ENCODE measurements at places on chromosomes 7 and 10. TPM values are rescaled to one million over a fixed set of nuclear protein-coding genes. Genes with fewer than 3 reads are reported as not detected.

TMEM184A gene
- 6.6 TPM for total RNA-seq

FZD8 gene
- 2.9 TPM for total RNA-seq

ANKRD2 gene
- not detected for total RNA-seq

ASZ1 gene
- not detected for total RNA-seq

PNLIPRP3 gene
- total RNA-seq = 0.29 TPM

ADAM12 gene
- 8.6 TPM for total RNA-seq

MYL10 gene
- not detected for total RNA-seq

ASIC3 gene
- 1.3 TPM for total RNA-seq

INA gene
- total RNA-seq = not detected

PAPOLB gene
- 0.33 TPM for total RNA-seq

GRID1 gene
- 5.9 TPM for total RNA-seq

SLIT1 gene
- total RNA-seq = 0.16 TPM

C7orf33 gene
- total RNA-seq = not detected

SVOPL gene
- not detected for total RNA-seq

PIP gene
- total RNA-seq = 1.6 TPM

CTNNA3 gene
- 1.1 TPM for total RNA-seq

VPS26A gene
- total RNA-seq = 40.8 TPM

BMI1 gene
- 48.5 TPM for total RNA-seq

ETV1 gene
- 5.6 TPM for total RNA-seq

CPA2 gene
- total RNA-seq = not detected

LBX1 gene
- not detected for total RNA-seq

STK31 gene
- total RNA-seq = 1.3 TPM

GRM8 gene
- not detected for total RNA-seq

GTF2IRD1 gene
- total RNA-seq = 18.7 TPM

COBL gene
- 16.1 TPM for total RNA-seq

TMEM140 gene
- 52.8 TPM for total RNA-seq

MOGAT3 gene
- total RNA-seq = 2.6 TPM

AEBP1 gene
- 145 TPM for total RNA-seq

MICALL2 gene
- total RNA-seq = 20.0 TPM

LDB3 gene
- total RNA-seq = 1.3 TPM

FAM241B gene
- total RNA-seq = 8.5 TPM

C10orf67 gene
- total RNA-seq = not detected

FAM25C gene
- not detected for total RNA-seq
